ENCODE measurements at places on chromosomes 2 and 18. TPM values are rescaled to one million over a fixed set of nuclear protein-coding genes. Genes with fewer than 3 reads are reported as not detected.

DNA sequence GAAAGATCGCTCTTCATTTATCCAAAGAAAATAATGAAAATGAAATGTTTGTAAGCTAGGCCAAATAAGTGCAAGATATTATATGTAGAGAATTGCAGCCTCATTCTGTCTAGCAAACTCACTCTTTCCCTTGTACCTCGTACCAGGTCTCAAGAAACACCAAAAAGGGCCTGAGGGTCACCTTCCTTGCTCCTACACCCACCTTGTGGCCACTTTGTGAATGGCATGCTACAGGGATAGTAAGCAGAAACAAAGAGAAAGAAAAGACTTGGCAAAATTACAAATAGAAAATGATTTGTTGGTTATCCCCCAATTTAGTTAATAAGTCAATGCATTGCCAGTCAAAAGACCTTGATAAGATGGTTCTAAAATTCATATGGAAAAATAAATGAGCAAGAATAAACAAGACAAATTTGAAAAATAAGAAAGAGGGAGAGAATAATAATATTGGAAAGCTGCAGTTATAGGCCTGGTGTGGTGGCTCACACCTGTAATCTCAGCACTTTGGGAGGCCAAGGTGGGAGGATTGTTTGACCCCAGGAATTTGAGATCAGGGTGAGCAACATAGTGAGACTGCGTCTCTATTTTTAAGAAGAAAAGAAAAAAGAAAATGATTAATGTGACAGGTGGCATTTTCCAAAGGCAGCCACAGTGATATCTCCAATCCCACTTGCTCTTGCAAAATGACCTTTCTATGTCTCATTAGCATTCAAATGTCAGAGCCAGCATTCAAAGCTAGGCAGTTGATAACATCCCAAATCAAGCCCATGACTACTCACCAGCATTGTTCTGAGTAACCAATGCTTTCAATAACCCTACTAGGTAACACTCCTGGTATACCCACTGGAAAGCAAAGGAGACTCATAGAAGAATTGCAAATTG, 38.8 kb upstream of the BMP10 start:
- no peak for DNase-seq

GRCh38 chr2:220334210-220334609, 706.8 kb downstream of the SLC4A3 start:
- no peak for DNase-seq

- no peak for DNase-seq
These were observed 61.0 kb upstream of the NFE2L2 start for GRCh38 chr2:177325554-177325953.

The FMNL2 gene
- total RNA-seq: 42.3 TPM
